IMR-90 (cell line): ENCODE measurements at places on chromosomes 5 and 9. TPM values are rescaled to one million over a fixed set of nuclear protein-coding genes. Genes with fewer than 3 reads are reported as not detected.

- DNase-seq: no peak
Observed at GRCh38 chr9:98943682-98944056, at the start of gene COL15A1. Gene COL15A1, plus strand, starts transcription at chr9:98943907. Its CDS starts 155 bp downstream, at chr9:98944062.

DNA sequence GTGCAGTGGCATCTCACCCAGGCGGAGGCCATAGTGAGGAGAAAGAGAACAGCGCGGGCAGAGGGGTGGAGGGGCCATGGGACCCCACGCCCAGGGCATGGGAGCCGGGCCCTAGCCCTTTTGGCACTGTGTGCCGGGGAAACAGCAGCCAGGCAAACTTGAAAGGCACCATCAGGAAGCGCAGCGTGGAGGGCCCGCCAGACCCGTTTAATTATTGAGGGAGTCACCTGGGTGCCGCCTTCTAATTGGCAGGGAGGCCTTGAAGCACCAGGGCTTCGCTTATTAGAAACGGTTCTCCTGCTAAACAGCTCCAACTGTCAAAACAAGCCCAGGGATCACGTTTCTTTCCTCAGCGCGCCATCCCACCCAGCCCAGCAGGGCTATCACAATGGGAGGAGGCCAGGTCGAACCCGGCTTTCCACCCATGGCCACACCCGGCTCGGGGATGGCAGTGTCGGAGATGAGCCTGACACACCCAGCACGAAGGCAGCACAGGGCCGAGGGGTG lies 104.6 kb upstream of the SARDH start:
- DNase-seq: no peak

SLC6A19 gene
- not detected in 2 replicates for total RNA-seq

FANCG gene
- 13.9 and 16.1 TPM in 2 replicates for total RNA-seq
